ENCODE measurements at places on chromosomes 12 and 14. TPM values are rescaled to one million over a fixed set of nuclear protein-coding genes. Genes with fewer than 3 reads are reported as not detected.

SMIM10L1 gene
- 8.5 TPM for total RNA-seq

RFLNA gene
- total RNA-seq, result 4.5 TPM

DLGAP5 gene
- 0.27 TPM for total RNA-seq

EFS gene
- 7.9 TPM for total RNA-seq

DNA sequence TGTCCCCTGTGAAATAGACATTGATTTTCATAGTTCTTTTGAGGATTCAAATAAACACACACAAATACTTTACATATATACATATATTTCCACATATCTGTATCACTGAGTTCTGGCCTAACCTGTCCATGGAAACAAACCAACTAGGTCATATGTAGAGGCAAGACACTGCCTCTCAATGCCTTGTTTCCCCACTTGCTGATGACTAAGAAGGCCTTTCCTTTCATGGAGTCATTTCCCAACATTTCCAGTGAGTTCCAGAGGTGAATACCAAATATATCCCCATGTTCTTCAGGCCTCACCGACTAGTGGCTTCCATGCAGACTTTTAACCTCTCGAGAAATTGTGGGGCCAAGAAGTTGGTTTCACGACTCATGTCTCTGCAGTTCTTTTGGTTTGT is 120.8 kb downstream of the DNAI7 start:
- no peaks in the 10 kb centered on the region for H3K36me3 ChIP-seq
- H3K27me3 ChIP-seq, result no peaks in the 10 kb centered on the region
- no peak overlapping the region for H3K27ac ChIP-seq
- H3K4me1 ChIP-seq, result no peaks in the 10 kb centered on the region
- no peak overlapping the region for H3K4me3 ChIP-seq
- no peak for DNase-seq

DNA sequence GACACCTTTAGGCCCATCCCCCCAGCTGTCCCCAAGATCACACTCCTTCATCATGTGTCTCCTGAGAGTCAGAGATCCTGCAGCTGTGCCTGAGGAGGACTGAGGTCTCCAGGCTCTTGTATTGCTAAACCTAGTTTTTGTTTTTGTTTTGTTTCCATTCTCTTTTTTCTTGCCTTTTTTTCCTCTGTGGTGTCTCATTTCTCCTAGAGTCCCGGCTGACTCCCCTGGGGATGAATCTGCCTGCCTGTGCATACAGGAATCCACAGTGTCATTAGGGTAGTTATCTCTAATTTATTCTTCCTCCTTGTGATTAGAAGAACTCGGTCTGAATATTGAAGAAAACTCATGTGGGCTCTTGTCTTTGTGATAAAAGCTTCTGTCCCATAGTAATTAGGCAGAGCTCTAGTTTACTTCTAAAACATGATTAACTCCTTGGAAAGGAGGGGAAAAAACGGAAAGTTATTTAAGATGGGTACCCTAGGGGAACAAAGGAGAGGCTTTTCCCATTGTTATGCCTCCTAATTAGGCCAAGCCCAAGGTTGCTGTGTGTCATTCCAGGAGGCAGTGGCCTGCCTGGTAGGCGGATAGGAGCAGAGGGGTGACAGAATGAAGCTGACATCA is 343.2 kb downstream of the ZFP36L1 start:
- H3K27me3 ChIP-seq, result no peaks in the 10 kb centered on the region
- no peak for DNase-seq
- no peak overlapping the region for H3K4me3 ChIP-seq
- H3K4me1 ChIP-seq, result peaks cover 13% of the 10 kb centered on the region

DNA sequence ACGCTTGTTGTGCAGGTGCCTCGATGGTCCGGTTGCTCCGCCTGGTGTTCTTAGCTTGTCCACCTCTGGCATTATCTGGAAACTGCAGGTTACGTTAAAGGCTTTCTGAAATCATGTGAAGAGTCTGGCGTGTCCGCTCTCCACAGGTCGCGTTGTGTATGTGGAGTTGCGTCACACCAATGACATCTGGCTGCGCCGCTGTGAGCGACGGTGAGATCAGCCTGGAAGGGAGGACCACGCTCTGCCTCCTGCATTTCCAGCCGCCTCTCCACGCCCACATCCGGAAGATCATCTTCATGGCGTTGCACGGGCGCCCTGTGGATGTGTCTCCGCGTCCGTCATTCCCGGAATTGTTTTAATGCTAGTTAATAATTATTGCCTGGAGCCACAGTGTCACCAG is 50.6 kb upstream of the GALNT9 start:
- no peak overlapping the region for H3K4me3 ChIP-seq
- no peak for DNase-seq
- H3K4me1 ChIP-seq, result no peaks in the 10 kb centered on the region
- no peaks in the 10 kb centered on the region for H3K36me3 ChIP-seq

- no peak overlapping the region for H3K27ac ChIP-seq
- H3K36me3 ChIP-seq, result no peaks in the 10 kb centered on the region
- no peak for DNase-seq
- no peaks in the 10 kb centered on the region for H3K4me1 ChIP-seq
- no peak overlapping the region for H3K4me3 ChIP-seq
Observed at GRCh38 chr14:79831195-79831892, 380.0 kb downstream of the DIO2 start.

DNA sequence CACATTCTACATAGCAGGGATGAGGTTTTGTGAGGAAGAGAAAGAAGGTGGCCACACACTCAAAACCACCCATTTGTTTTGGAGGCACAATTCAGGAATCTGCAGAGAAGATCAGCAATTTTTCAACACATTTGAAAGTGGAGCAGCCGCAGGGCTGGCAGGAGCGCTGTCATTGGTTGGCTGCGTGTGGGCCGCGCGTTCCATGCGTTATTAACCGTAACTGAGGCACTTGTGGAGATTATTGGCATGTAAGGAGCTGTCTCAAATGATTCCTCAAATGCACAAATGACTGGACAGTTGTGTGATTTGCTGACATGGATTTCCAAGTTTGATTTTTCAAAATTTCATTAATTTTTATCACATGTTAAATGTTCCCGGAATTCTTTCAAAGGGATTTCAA is 318.5 kb downstream of the TMEM132D start:
- H3K4me3 ChIP-seq, result no peak overlapping the region
- DNase-seq, result no peak
- H3K27ac ChIP-seq, result no peak overlapping the region
- no peaks in the 10 kb centered on the region for H3K36me3 ChIP-seq

DNA sequence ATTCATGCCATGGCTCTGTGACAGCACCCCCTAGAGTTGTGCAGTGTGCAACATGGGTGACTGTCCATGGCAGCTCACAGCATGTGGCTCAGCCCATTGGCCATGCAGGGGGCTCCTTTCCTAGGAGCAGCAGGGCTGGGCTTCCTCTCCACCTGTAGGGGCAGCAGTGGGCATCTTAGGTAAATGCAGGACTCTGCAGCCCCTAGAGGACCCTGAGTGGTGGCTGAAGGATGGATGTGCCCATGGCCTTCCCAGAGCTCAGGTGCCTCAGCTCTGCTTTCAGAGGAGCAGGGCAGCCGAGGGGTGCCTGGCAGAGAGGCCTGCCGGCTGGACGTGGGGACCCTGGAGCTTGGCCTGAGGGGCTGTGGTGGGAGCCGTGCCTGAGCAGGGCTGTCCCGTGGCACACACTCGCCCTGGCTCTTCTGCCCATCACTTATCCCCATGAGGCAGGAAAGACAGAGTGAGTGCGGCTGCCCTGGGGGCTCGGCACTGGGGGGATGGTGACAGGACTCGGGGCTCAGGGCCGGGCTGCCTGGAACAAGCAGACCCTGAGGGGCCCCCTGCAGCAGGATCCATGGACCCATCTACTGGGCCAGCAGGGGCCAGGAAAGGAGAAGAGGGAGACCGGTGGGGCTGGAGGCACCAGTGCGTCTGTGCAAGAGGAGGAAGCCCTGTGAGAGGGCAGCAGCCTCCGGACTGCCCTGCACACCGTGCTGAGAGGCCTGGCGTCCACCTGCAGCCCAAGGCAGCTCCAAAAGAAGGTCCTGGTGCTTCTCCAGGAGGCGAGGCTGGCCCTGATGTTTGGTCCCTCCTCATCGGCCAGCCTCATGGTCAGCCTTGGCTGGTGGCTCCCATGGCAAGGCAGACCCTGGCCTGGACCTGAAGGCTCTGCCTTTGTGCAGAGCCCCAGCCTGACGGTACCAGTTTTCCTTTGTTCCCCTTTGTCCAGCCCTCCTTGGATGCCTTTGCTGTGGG is 7.6 kb downstream of the ADSS1 start:
- H3K4me1 ChIP-seq, result peaks cover 41% of the 10 kb centered on the region
- no peak overlapping the region for H3K27ac ChIP-seq
- no peak for DNase-seq
- no peak overlapping the region for H3K4me3 ChIP-seq

DNA sequence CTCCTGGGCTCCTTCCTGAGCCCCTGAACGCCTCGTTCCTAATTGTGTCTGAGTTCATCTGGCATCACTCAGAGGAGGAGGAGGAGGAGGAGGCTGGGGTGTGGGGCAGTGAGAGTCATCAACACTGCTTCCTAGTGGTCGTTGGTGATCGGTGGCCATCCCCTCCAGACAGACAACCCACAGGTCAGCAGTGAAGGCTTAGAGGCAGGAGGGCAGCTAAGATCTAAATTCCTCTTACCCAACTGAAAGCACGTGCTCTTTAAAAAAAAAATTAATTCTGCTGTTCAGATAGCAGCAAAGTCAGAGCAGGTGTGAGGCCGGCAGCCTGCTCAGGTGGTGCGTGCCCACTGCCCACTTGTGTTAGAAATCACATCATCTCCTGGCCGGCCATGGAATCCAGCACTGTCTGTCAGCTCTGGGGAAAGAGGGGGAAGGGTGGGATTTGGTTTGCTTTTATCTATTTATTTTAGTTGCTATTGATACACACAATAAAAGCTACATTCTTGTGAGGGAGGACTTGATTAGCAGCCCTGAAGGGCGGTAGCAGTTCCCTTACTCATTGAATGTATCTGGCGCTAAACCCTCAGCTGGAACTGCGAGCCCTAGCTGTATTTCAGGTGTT is 46.6 kb downstream of the PPP2R5C start:
- H3K4me1 ChIP-seq, result peaks cover 21% of the 10 kb centered on the region
- no peaks in the 10 kb centered on the region for H3K36me3 ChIP-seq
- DNase-seq, result no peak
- no peak overlapping the region for H3K27ac ChIP-seq

DNA sequence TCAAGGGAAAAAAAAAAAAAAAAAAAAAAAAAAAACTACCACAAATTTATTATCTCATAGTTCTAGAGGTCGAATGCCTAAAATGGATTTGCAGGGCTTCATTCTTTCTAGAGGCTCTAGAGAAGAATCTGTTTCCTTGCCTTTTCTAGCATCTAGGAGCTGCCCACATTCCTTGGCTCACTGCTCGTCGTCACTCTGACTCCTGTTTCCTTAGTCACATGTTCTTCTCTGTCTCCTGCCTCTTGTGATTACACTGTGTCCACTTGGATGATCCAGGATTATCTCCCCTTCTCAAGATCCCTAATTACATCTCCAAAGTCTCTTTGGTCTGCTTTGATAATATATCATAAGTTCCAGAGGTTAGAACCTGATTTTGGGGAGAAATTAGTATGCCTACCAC is 88.7 kb downstream of the HECTD1 start:
- DNase-seq, result no peak
- H3K4me3 ChIP-seq, result no peak overlapping the region
- no peak overlapping the region for H3K27ac ChIP-seq
- no peaks in the 10 kb centered on the region for H3K27me3 ChIP-seq
- H3K36me3 ChIP-seq, result peaks cover 77% of the 10 kb centered on the region

DNA sequence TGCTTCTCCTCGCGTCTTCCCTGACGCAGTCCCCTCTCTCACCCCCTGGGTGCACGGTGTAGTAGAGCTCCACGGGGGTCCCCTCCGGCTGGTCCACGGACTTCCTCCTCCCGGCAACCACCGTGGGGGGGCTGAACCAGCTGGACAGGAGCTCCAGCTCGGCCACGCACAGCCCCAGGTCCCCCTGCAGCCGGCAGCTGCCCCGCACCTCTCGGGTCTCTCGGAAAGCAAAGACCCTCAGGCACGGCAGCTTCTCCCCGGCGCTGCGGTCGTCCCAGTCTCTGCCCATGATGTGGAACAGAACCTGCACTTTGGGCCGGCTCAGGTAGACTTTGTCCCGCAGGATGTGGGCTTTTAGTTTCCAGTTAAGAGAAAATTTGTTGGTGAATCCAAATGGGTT is 203.8 kb downstream of the TMEM132D start:
- no peaks in the 10 kb centered on the region for H3K4me1 ChIP-seq
- H3K4me3 ChIP-seq, result no peak overlapping the region
- H3K27me3 ChIP-seq, result no peaks in the 10 kb centered on the region
- DNase-seq, result no peak
- H3K27ac ChIP-seq, result no peak overlapping the region

DNA sequence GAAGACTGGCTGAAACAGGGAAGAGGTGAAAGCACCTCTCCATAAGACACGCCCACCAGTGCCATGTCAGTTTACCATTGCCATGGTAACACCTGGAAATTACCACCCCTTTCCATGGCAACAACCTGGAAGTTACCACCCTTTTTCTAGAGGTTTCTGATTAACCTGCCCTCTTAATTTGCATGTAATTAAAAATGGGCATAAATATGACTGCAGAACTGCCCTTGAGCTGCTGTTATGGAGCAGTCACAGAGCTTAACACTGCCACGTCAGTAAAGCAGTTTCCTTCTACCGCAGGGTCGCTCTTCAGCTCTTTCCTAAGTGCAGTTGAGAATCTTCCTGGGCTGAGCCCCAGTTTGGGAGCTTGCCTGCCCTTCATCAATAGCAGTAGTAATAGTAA is 55.2 kb downstream of the RASSF3 start:
- peak; percentile 45 for DNase-seq
- peak overlapping the region; percentile 5 for H3K27ac ChIP-seq
- H3K4me1 ChIP-seq, result peaks cover 38% of the 10 kb centered on the region
- H3K27me3 ChIP-seq, result no peaks in the 10 kb centered on the region

DNA sequence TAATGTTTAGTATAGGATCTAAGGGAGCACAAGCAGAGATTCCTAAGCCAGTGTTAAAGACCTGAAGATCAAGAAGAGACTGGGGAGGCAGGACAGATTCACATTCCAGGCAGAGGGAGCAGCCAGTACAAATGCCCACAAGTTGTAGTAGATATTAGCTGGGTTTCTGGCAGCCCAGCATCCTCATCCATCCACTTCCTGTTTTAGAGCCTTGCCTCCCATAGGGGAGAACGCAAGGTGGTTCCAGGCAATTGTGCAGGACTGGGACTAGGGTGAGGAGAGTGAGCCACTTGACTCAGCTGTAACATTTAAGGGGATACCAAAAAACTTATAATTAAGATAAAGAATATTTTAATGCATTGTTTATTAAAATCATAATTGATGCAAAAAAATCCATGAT is 71.3 kb upstream of the PSMA6 start:
- H3K4me1 ChIP-seq, result peaks cover 17% of the 10 kb centered on the region
- no peak overlapping the region for H3K27ac ChIP-seq
- H3K36me3 ChIP-seq, result no peaks in the 10 kb centered on the region
- no peaks in the 10 kb centered on the region for H3K27me3 ChIP-seq
- no peak overlapping the region for H3K4me3 ChIP-seq

- H3K4me3 ChIP-seq, result no peak overlapping the region
- no peaks in the 10 kb centered on the region for H3K4me1 ChIP-seq
- no peaks in the 10 kb centered on the region for H3K36me3 ChIP-seq
- H3K27me3 ChIP-seq, result no peaks in the 10 kb centered on the region
- H3K27ac ChIP-seq, result no peak overlapping the region
- no peak for DNase-seq
Observed at GRCh38 chr14:39228509-39229221, 5.0 kb upstream of the MIA2 start.
